Peyer's patch (tissue), 4 donors: ENCODE measurements at places on chromosomes 6 and 20. TPM values are rescaled to one million over a fixed set of nuclear protein-coding genes. Genes with fewer than 3 reads are reported as not detected.

DNA sequence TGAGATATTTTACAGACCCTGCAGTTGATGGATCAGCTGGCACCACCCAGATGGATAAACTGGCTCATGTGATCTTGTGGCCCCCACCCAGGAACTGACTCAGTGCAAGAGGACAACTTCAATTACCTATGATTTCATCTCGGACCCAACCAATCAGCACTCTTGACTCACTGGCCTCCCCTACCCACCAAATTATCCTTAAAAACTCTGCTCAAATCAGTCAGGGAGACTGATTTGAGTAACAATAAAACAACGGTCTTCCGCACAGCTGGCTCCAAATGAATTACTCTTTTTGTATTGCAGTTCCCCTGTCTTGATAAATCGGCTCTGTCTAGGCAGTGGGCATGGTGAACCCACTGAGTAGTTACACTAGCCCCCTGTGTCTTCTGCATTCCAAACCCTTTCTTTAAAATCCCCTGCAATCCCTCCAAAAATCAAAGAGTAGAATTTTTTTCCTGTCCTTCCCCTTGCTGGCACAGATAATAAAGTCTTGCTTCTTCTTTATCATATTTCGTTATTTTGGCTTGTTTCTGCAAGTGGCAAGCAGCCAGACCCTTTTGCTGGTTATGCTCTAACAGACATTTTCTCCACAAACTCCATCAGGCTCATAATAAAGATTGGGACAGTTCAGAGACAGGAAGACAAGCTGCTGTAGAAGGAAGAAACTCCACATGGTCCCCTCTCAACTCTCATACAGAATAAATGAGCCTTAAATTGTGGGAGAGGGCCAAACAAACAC is 48.3 kb downstream of the OR2B6 start:
- no peak for DNase-seq

DNA sequence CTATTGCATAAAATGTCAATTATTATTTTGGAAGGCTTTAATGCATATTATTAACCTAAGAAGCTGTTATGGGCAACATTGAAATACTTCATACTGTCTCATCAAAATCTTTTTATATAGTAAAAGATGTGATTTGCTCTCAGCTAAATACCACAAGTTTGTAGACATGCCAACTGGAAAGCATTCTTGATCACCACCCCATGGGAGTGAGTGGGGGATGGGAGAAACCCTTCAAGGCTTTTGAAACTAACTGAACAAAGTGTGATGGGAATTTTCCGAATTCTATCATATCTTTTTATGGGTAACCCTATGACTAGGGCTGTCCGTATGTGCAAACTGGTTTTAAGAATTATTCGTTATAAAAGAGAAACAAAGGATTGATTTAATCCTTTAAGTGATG is 377.3 kb upstream of the JAG1 start:
- DNase-seq = no peak

- no peak for DNase-seq
Measured at GRCh38 chr6:157163434-157164159, 159.7 kb downstream of the TMEM242 start.

DNA sequence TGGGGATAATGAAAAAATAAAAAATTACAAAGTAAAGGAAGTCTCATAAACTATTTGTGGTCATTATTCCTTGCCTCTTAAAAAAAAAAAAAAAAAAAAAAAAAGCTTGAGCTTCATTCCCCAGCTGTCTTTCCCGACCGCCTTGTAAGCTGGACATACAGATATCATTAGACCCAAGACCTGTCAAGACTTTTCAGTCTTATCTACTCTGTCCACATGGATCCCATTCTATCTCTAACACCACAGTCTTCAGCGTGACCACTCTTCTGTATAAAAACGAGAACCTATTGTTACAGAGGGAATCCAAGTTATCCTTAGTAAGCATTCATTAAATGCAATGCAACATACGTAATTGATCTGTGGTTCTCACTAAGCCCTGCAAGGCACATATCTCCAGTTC is 423.5 kb downstream of the MEI4 start:
- DNase-seq = no peak

The RWDD2A gene
- total RNA-seq = 3.1 TPM

The PTK6 gene
- 109 TPM for total RNA-seq

The MMP24 gene
- total RNA-seq = 0.70 TPM

The KCNG1 gene
- 17.7 TPM for total RNA-seq

The MYLK2 gene
- total RNA-seq = not detected

The CTAGE9 gene
- not detected for total RNA-seq

The KPNA5 gene
- total RNA-seq = 2.8 TPM
